Astrocyte of the spinal cord (primary cell): ENCODE measurements at places on chromosomes 5 and 9.

DNA sequence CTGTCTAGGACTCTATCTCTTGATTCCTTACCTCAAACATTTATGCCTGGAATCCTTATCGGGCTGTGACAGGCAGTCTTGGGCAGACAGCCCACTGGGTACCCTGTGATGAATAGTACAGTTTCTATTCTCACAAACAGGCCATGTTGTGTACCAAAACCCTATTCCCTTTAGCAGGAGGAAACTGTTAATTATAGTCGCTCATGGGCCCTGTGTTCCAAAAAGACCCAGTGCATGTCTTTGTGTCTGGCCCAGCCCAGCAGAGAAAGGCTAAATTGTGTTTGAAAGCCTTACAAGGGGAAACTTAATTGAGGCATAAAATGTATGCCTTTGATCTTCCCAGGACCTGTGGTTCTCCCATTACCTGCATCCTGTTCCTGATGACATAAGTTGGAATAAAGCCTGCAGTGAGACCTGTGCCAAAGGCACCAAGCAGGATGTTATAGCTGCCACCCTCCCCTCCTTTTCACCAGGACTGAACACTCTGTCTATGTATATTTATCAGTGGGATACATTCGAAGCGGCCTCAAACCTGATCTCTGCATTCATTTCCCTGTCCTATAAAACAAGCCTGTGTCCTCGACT, 43.3 kb downstream of the TLR4 start:
- no peak for DNase-seq

- DNase-seq = peak; percentile 92
Measured at GRCh38 chr9:114366334-114367128, 21.3 kb downstream of the AKNA start.

DNA sequence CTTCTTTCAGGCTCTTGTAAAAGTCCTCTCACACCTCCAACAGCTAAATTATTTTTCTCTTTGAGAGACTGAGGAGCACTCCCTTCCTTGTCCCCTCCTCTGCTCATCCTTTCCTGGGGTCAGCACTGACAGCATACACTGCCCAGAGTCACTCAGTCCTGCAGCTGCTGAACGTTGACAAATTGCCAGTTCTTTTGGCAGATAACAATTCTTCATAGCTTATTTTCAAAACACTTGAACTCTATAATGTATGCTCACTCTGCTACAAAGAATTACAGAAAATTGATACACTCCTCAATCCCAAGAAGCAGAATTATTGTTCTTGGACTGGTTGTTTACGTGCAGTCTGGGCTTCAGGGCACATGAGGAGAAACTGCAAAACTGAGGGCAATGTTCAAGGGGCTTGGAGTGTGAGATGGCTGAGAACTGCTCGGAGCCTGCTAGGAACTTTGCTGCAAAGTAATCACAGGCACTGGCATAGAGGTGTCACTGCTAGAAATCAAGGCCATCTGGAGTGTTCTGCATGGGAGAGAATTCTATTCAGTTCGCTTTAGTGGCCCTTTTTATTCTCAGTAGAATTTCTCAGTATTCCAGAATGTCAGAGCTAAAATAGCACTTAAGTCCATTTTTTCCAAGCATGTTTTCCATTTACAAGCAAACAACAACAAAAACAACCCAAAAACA, 96.4 kb upstream of the SPOCK1 start:
- DNase-seq = no peak

DNA sequence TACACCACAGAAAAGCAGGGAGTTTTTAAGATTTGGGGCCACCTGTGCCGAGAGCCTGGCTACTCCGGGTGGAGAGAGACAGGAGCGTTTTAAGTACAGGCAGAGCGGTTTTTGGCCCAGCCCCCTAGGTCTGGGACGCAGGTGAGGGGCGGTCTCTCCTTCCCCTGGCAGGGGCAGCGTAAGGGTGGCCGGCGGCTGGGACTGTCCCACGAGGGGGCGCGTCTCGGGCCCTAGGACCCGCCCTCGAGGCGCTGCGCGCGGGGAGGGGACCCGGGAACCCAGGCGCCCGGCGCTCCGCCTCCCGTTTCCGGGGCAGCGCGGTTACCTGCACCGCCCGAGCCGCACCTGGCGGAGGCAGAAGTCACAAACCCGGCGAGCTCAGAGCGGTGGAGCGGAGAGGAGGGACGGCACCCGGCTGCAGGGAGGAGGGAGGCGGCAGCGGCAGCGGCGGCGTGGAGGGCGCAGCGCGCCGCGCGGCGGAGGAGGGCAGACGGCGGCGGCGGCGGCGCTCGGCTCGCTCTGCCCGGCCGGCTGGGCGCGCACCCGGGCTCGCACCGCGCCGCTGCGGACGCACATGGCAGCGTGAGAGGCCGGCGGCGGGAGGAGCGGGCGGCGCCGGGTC, at the start of gene WWC1:
Gene WWC1 (plus strand): TSS at position 304 of the 622 bp plus-strand sequence. CDS start 508 bp downstream, outside the sequence.
- no peak for DNase-seq

DNA sequence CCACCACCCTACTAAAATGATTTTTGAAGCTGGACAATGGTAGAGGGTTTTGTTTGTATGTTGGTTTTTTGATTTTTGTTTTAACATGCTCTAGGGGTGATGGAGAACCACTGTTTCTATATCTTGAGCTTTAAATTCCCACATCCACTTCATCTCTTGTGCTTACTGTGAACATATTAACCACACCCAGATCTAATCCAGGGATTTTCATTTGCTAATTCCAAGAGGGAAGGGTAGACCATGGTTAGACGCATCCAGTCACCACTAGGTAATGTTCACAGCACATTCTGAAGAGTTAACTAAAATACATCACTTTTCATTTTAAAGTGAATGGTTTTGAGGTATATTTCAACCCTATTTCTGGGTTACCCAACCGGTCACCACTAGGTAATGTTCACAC, 36.5 kb upstream of the IQGAP2 start:
- DNase-seq = no peak

GRCh38 chr5:153835891-153836515, 202.7 kb downstream of the FAM114A2 start:
- DNase-seq = no peak

DNA sequence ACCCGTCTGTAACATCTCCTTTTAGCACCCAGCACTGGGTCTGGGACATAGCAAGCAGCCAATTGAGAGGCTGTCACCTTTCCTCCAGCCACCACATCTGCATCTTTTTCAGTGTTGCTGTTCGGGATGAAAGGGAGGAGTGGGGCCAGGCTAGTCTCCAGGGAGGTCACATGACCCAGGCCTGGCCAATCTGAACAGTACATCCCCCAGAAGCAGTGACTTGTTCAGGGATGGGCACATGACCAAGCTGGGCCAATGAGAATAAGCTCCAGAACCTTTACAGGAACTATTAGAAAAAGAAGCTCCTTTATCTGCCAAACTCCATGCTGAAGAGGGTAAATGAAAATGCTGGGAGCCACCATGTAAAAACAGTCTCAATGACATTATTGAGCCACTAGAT, 359.0 kb downstream of the SLIT3 start:
- no peak for DNase-seq

- no peak for DNase-seq
Measured at GRCh38 chr9:76707510-76707909, 56.7 kb upstream of the PCA3 start.

- DNase-seq = no peak
Measured at GRCh38 chr9:101478906-101479305, 43.3 kb upstream of the ALDOB start.
